ENCODE measurements at places on chromosomes 1 and 21.
A peak's percentile ranks its signal among the peaks of the same experiment; 100 is the strongest.

DNA sequence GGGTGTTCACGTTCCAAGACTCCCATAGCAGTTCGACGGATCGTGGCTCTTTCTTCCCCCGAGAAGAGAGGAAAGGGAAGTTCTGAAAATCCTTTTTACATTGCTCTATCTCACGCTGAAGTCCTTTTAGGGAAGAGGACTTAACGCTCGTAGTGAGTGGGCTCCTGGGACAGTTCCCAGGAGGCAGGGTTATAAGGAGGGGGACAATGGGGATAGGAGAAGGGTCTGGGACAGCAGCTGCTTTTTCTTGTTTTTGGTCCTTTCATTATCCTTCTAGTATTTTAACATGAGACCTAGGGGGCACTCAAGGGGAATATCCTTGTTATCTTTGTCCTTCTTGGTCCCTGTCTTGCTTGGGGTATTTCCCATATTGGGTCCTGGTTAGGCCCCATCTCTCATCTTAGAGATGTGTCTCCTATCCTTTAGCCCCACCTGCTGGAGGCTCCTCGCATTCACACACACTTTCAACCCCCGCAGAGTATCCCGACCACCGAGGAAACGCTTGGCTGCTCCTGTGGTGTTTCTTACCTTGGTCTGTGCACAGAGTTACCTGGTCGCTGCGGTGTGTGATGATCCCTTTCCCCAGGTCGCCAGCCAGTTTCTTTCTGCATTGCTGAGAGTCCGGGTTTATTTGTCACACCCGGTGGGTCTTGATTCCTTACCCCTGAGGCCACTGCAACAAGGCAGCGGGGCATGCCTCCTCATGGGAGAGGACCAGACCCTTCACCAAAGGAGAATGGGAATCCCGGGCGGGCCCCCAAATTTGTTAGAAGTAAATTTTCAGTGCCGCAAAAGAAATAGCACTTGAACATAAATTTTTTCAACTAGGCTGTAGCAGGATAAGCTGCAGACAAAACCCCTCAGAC is 29.7 kb downstream of the SCCPDH start:
- peak; percentile 23 for DNase-seq
- no peaks in the 10 kb centered on the region for H3K36me3 ChIP-seq
- no peaks in the 10 kb centered on the region for H3K27me3 ChIP-seq
- no peak overlapping the region for H3K27ac ChIP-seq
- no peak overlapping the region for H3K4me3 ChIP-seq

GRCh38 chr1:232766241-232766890 is 38.9 kb upstream of the MAP10 start:
- H3K27ac ChIP-seq = no peak overlapping the region
- peak; percentile 38 for DNase-seq
- no peaks in the 10 kb centered on the region for H3K27me3 ChIP-seq
- no peaks in the 10 kb centered on the region for H3K4me1 ChIP-seq

- no peaks in the 10 kb centered on the region for H3K27me3 ChIP-seq
- H3K4me3 ChIP-seq = peak overlapping the region; percentile 83
- DNase-seq = peak; percentile 56
- peak overlapping the region; percentile 81 for H3K27ac ChIP-seq
- no peaks in the 10 kb centered on the region for H3K36me3 ChIP-seq
Observed at GRCh38 chr1:56578138-56578962, 1.0 kb downstream of the PLPP3 start.

DNA sequence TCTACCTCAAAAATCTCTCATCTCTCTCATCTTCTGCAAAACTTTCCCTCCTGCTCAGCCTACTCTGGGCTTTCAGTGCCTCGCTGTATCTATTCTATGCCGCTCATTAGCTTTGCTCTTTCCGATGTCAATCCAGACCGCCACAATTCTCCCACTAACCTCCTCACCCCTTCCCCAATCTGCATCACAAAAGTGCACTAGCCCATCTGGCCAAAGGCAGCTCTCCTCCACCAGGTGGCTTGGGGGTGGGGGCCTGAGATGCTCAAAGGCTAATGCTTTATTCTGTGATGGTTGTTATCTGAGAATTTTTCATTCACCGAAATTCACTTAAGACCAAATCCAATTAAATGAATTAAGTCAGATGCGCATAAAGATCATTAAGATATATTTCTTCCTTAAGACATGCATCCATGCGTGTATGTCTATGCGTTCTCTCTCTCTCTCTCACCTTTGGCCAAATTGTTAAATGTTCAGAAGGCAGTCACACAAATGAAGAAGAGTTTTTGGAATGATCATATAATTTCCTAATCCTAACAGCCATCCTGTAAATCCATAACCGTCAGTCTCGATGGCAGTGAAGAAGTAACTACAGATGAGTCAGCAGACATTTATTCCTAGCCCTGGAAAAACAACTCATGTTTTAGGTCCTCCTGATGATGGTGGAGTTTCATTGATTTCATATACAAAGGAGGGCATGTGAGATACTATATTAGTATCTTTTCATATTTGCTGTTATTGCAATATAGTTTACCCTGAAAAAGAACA is 111.3 kb downstream of the C1orf21 start:
- no peaks in the 10 kb centered on the region for H3K4me1 ChIP-seq
- no peak for DNase-seq
- H3K36me3 ChIP-seq = no peaks in the 10 kb centered on the region
- no peaks in the 10 kb centered on the region for H3K27me3 ChIP-seq
- H3K27ac ChIP-seq = no peak overlapping the region

DNA sequence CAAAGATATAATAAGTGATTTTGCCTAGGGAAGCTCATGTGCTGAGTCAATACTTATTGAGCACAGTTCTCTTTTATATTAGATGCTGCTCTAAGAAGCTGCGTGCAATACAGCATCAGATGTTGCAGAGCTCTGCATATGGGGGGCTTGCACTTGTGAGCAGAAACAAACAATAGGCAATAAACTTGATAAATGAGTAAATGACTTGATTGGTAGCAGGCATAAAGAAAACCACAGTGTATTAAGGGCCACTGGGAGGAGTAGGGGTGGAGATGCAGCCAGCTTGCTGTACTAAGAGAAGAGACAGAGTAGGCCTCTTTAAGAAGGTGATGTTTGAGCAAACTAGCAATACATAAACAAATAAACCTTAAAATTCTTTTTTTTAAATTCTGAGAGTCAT is 598.5 kb upstream of the ADAMTS5 start:
- DNase-seq = no peak
- H3K27me3 ChIP-seq = no peaks in the 10 kb centered on the region
- H3K27ac ChIP-seq = no peak overlapping the region
- H3K36me3 ChIP-seq = no peaks in the 10 kb centered on the region
- no peak overlapping the region for H3K4me3 ChIP-seq

DNA sequence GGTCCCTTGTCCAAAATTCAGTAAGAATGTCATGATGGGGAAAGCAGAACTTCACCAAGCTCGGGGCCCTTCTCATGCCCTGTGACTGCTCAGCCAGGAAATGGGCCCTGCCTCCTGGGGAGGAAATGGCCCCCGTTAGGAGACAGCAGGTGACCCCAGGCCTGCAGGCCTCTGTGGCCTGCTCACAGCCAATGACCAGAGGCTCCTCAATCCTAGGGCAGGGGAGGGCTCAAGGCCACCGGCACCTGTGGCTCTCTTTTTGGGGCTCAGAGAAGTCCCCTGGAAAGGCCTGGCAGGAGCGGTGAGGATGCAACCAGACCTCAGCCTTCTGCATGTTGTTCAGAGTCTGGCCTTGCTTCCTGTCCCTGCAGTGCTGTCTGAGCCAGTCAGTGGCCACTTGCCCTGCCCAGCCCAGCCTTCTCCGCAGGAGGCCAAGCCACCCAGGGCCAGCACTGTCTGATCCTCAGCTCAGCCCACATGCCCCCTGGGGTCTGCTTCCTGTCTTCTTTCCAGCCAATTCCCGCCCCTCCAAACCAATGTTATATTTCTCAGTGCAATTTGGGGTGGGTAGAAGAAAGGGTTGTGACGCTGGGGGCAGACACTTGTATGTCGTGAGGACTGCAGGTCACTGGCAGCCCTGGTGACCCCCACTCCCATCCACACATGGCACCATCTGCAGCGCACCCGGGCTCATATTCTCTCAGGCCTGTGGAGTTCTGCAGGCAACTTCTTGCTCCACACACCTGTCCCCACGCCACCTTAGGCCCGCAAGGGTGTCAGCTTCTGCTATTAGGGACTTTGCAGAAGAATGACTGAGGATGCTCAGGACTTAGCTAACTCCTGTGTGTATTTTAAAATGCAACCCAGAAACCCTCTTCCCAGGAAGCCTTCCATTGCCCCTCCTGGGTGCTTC is 83.6 kb downstream of the ITPKB start:
- H3K27me3 ChIP-seq = no peaks in the 10 kb centered on the region
- no peak overlapping the region for H3K4me3 ChIP-seq
- DNase-seq = no peak
- H3K36me3 ChIP-seq = no peaks in the 10 kb centered on the region
- H3K27ac ChIP-seq = no peak overlapping the region

DNA sequence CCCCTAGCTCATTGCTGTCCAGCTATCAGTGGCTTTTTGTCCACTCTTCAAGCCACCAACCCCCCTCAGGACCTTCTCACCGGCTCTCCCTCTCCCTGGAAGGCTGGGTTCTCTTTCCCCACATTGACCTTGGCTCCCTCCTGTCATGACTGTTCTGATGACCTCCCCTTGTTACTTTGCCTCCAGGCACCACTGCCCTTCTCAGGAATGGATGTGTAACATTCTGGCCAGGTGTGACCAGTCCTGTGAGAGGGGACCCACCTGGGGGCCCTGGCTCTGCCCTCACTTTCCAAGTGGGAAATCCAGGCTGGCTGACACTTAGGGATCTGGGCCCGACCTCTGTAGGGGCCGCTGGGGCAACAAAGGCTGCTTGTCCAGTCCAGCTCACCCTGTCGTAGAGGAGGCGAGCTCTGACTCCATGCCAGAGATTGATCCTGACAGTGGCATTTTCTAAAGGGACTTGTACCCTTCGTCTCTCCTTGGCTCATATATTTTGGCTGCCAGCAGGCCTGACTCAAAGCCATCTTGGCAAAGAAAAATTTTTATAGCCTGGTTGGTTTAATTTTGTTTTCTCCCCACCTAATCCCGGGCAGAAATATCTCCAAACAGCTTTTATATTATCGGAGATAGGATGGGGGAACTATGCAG is 37.9 kb upstream of the USP24 start:
- no peaks in the 10 kb centered on the region for H3K27me3 ChIP-seq
- no peaks in the 10 kb centered on the region for H3K4me1 ChIP-seq
- no peaks in the 10 kb centered on the region for H3K36me3 ChIP-seq
- no peak overlapping the region for H3K27ac ChIP-seq

DNA sequence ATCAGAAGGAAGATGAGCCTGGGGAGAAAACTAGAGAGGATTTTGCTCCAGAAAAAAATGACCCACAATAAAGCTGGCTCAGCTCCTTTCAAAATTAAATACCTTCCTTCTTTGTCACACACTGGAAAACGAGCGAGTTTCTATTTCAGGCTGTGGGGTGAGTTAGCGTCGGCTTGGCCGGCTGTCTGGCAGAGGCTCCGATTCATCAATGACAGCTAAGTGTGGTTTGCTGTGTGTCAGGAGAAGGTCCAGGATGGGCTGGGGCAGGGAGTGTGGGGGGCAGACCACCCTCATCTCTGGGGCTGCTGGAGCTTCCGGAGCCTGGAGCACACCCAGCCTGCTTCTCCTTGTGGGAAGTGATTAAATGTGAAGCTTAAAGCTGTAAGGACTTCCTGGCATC is 120.2 kb downstream of the ETS2 start:
- H3K27me3 ChIP-seq = no peaks in the 10 kb centered on the region
- no peak overlapping the region for H3K27ac ChIP-seq
- no peak overlapping the region for H3K4me3 ChIP-seq
- H3K36me3 ChIP-seq = no peaks in the 10 kb centered on the region
- peaks cover 16% of the 10 kb centered on the region for H3K4me1 ChIP-seq

GRCh38 chr1:110524311-110525248 is 5.6 kb upstream of the KCNA10 start:
- H3K36me3 ChIP-seq = no peaks in the 10 kb centered on the region
- H3K4me3 ChIP-seq = no peak overlapping the region
- no peak overlapping the region for H3K27ac ChIP-seq

GRCh38 chr1:6922096-6922931 is 137.1 kb downstream of the CAMTA1 start:
- DNase-seq = peak; percentile 89
- peaks cover 15% of the 10 kb centered on the region for H3K27me3 ChIP-seq
- peaks cover 2% of the 10 kb centered on the region for H3K4me1 ChIP-seq
- H3K36me3 ChIP-seq = no peaks in the 10 kb centered on the region

- no peak overlapping the region for H3K4me3 ChIP-seq
- DNase-seq = peak; percentile 83
- peaks cover 12% of the 10 kb centered on the region for H3K4me1 ChIP-seq
- no peaks in the 10 kb centered on the region for H3K36me3 ChIP-seq
- no peak overlapping the region for H3K27ac ChIP-seq
Observed at GRCh38 chr1:203046984-203047630, 20.8 kb downstream of the PPFIA4 start.

- peaks cover 4% of the 10 kb centered on the region for H3K4me1 ChIP-seq
- H3K27me3 ChIP-seq = peaks cover 49% of the 10 kb centered on the region
- H3K4me3 ChIP-seq = no peak overlapping the region
- no peak for DNase-seq
Observed at GRCh38 chr1:25100151-25100833, 132.0 kb downstream of the SYF2 start.

- H3K36me3 ChIP-seq = no peaks in the 10 kb centered on the region
- H3K4me3 ChIP-seq = no peak overlapping the region
- no peak for DNase-seq
- H3K27me3 ChIP-seq = peaks cover 14% of the 10 kb centered on the region
- no peak overlapping the region for H3K27ac ChIP-seq
Observed at GRCh38 chr1:203300441-203301330, 4.6 kb upstream of the BTG2 start.

DNA sequence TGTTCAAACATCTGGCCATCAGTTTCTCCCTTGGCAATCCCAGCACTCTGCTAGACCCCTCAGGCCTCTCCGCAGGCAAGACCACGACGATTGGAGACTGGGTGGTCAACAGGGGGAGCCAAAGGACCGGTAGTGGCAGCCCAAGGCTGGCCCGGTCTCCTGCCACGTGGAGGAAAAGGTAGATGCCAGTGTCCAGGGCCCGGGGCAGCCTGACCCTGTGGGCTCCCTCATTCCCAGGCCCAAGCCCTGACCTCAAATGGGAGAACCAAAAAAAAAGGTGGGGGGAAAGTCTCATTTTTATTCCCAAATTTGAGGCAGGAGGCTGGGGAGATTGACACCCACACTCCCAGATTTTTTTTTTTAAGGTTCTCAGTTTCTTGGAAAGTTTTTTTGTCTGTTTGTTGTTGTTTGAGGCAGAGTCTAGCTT is 24.8 kb downstream of the S100A6 start:
- H3K36me3 ChIP-seq = no peaks in the 10 kb centered on the region
- H3K27ac ChIP-seq = no peak overlapping the region
- H3K27me3 ChIP-seq = no peaks in the 10 kb centered on the region
- peak; percentile 48 for DNase-seq
- H3K4me3 ChIP-seq = no peak overlapping the region

- no peak for DNase-seq
- H3K4me1 ChIP-seq = peaks cover 10% of the 10 kb centered on the region
- no peak overlapping the region for H3K27ac ChIP-seq
- no peak overlapping the region for H3K4me3 ChIP-seq
Observed at GRCh38 chr1:167137332-167137781, 43.5 kb downstream of the STYXL2 start.

DNA sequence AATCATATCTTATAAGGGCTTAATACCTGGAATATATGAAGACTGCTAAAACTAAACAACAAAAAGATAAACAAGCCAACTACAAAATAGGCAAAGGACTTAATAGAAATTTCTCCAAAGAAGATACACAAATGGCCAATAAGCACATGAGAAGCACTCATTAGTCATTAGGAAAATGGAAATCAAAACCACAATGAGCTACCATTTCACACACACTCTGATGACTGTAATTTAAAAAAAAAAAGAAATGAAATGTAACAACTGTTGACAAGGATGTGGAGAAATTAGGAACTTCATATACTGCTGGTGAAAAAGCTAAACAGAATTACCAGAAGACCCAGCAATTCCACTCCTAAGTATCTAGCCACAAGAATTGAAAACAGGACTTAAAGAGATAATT is 374.2 kb upstream of the ZP4 start:
- no peak for DNase-seq
- H3K4me1 ChIP-seq = no peaks in the 10 kb centered on the region
- no peaks in the 10 kb centered on the region for H3K27me3 ChIP-seq
- H3K36me3 ChIP-seq = no peaks in the 10 kb centered on the region
- H3K4me3 ChIP-seq = no peak overlapping the region
